ENCODE measurements at places on chromosomes 1 and 21.

- DNase-seq, result no peak
Observed at GRCh38 chr1:156155756-156156510, 2.5 kb downstream of the SEMA4A start.

DNA sequence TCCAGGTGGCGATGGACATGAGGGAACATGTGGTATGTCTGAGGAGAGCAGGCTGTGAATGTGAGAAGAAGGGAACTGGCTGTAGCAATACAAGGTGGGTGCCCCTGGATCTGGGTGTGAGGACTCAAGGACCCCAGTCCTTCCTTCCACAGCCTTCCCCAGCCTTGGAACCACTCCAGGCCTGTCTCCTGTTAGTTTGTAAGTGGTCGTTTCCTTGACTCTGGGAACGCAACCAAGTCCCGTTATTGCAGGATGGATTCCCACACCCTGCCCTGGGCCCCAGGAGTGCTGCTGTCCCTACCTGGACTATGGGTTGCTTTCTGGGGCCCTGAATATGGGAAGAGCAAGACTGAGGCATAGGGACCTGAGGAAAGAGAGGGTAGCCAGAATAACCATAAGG is 47.2 kb upstream of the VANGL1 start:
- no peak for DNase-seq

DNA sequence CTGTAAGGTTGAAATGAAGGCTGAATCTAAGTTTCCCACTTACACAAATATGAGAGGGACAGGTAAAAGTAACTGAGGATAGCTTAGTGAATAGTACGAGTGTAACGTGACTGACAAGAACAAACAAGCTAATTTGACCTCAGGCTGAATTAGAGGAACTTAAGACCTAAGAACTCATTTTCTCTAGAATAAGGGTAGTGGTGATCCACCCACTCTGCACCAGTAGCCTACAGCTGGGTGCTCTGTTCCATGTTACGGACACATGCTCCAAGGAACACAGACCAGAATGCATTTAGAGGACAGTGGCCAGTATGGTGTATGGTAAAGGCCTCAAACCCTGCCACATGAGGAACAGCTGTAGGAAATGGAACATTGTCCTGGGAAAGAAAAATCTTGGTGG is 14.9 kb upstream of the TMEM9 start:
- DNase-seq, result no peak

DNA sequence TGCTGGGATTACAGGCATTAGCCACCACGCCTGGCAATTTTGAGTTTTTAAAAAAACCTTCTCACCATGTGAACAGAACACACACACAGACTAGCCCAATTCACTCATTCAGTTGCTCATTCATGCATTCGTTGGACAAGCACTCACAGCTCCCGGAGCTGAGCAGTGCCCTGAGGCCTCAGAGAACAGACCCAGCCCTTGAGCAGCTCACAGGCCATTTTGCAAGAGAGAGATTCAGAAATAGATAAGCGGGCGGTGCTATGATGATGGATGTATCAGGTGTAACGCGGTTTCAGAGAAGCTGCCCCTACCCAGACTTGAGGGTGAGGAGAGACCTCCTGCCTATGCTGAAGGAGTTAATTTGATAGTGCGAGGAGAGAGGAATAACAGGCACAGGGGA is 18.6 kb downstream of the PTAFR start:
- no peak for DNase-seq

- DNase-seq, result no peak
Observed at GRCh38 chr1:26388791-26389445, 16.4 kb upstream of the ZNF683 start.

DNA sequence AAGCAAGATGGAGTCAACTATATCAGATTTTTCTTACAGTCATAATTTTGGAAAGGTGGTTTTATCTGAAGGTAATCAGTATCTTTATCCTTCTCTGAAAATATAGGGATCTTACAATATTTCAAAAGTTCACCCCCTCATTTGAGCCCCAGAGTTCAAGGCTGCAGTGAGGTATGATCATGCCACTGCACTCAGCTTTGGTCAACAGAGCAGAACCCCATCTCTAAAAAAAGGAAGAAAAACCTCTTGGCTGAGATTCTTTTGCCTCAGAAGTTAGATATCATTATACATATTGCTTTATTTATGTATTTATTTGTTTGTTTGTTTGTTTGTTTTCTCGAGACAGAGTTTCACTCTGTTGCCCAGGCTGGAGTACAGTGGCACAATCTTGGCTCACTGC is 11.5 kb upstream of the RBBP5 start:
- DNase-seq, result no peak

DNA sequence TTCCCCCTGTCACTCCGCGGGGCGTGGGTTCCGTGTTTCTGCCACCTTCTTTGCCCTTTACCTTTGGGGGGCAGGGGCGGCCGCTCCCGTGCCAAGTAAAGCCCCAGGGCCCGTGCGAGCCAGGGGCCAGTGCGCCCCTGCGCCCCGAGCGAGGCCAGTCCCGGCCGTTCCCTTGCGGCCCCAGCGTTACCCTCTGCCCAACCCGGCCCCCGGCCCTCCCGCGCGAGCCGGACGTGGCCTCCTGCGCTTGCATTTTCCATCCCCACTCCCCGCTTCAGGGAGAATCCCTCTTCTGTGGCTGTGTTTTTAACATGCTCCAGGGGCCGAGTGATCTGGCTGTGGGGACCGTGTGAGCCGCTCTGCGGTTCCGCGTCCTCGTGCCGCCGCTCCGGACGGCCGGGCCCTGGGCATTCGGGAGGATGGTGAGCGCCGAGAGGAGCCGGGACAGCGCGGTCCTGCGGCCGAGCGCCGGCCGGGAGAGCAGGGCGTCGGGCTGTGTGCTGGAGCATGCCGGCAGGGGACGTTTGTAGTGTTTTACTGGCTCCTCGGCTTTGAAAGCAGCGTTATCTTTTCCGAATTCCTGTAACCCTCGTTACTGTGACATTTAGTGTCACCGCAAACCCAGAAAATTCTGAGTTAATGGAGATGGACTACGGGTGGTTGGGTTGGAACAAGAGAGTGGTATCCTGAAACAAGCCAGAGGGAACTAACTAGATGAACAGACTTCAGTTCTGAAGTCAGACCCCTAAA is 1.0 kb downstream of the GALNT2 start:
- DNase-seq, result no peak

GRCh38 chr1:29827801-29828525 is 591.6 kb downstream of the PTPRU start:
- no peak for DNase-seq

DNA sequence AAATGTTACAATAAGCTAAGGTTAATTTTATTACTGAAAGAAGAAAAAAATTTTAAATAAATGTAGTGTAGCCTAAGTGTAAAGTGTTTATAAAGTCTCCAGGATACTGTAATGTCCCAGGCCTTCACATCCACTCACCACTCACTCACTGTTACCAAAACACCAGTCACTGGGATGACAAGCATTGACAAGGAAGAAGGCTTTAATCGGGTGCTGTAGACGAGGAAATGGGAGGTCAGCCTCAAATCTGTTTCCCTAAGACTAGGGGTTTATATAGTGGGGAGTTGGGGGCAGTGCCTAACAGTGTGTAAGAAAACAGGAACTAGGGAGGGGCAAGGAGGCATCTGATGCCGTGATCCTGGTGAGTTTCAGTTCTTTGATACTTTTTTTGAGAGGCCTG is 69.4 kb downstream of the CHRM3 start:
- no peak for DNase-seq

- no peak for DNase-seq
Observed at GRCh38 chr21:35178827-35179226, 129.7 kb upstream of the RUNX1 start.

- DNase-seq, result no peak
Observed at GRCh38 chr1:22184892-22185612, 42.2 kb upstream of the WNT4 start.

DNA sequence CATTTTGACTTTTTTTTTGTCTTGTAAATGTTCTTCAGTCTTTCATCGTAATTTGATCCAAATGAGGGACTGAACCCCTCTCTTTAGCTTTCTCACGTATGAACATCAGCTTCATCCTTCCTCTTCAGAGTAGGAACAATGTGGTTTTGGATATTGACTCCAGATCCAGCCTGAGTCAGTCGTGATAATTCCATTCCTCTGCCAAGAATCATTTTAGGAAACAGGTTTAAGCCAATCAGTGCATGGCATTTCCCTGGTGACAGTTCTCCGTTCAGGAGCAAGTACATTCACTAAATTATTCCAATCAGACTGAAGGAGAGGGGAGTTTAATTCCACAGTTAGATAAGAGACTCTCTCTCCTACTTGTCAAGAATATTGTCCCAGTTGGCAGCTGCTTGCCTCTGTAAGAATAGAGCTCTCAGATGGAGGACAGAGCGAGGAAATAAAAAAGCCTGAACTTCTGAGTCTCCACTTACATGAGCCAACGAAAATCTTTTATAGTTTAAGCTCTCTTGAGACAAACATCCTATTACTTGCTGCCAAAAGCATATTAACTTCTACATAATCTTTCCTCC is 18.6 kb downstream of the RHOU start:
- no peak for DNase-seq

- no peak for DNase-seq
Observed at GRCh38 chr1:145778146-145778540, 45.8 kb downstream of the RNF115 start.

GRCh38 chr1:72119491-72119890 is 162.8 kb downstream of the NEGR1 start:
- DNase-seq, result no peak

DNA sequence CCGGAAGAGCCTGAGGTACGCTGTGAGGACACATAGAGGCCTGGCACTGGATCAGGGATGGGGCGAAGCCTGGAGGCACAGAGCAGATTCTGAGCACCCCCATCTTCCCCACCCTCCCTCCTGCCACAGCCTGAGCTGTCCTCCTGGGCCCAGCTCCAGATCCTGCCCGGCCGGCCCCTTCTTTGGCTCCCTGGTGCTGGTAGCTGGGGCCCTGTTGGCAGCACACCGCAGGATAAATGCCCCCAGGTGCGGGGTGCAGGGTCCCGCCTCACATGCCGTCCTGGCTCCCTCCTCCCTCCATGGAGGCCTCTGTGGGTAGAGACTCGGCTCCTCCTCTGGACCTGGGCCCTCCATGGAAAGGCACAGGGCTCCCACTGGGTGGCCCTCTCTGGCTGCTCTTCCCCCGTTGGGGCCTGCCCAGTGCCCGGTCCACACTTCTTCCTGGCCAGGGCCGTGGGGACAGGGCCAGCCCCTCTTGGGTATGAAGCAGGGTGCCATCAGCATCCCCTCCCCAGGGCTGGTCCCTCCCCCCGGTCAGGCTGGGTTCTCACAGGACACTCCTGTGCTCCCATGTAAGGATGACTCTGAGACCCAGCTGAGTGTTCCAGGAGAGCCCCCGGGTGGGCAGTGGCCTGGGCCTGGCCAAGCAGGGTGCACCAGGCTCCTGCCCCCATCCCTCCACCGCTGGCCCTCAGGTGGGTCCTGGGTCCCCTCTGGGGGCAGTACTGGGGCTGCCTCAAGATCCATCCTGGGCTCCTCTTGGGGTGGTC is 1.1 kb upstream of the OBSCN start:
- DNase-seq, result no peak

GRCh38 chr1:229015806-229016205 is 255.1 kb upstream of the RAB4A start:
- DNase-seq, result no peak

GRCh38 chr1:62906428-62906886 is 122.5 kb downstream of the ATG4C start:
- no peak for DNase-seq

- no peak for DNase-seq
Observed at GRCh38 chr1:215905493-215906115, 338.5 kb downstream of the KCTD3 start.

DNA sequence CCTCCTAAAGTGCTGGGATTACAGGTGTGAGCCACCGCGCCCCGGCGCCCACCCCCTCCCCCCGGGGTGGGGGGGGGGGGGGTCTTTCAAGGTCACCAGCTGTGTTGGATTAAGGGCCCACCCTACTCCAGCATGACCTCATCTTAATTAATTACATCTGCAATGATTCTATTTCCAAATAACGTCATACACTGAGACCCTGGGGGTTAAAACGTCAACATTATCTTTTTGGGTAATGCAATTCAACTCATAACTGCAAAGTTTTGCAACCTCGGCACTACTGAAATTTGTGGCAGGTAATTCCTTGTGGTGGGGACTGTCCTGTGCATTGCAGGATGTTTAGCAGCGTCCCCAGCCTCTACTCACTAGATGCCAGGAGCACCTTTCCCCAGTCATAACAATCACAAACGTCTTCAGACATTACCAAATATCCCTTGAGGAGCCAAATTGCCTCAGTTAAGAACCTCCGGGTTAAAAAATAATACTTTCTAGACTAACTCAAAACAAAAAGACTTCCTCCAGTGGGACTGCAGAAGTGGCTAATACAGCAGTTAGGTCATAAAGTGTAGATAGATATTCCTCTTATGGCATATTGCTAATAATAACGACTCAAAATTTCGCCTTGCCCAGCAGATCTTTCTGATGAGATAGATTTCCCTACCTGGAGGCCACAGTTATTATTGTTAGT is 233.0 kb upstream of the KAZN start:
- no peak for DNase-seq

DNA sequence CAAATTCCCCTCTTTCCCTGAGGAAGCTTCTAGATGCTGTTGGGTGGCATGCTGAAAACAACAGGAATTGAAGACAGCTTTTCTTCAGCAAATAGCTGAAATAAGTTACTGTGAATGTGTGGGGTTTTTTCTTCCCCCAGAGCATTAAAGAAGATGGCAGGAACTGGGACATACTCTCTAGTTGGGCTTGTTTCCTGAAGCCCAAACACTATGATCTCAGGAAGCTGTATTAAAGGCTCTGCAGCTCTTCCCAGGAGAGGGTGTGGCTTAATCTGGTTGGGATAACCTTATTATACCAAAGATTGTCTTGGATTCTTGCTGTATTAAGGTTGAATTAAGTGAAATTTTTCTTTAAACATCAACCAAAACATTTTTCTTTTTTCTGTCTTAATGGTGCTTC is 64.9 kb upstream of the LMO4 start:
- no peak for DNase-seq

GRCh38 chr1:98674075-98674781 is 12.7 kb downstream of the SNX7 start:
- DNase-seq, result no peak

GRCh38 chr1:157724537-157725220 is 24.1 kb upstream of the FCRL3 start:
- no peak for DNase-seq

DNA sequence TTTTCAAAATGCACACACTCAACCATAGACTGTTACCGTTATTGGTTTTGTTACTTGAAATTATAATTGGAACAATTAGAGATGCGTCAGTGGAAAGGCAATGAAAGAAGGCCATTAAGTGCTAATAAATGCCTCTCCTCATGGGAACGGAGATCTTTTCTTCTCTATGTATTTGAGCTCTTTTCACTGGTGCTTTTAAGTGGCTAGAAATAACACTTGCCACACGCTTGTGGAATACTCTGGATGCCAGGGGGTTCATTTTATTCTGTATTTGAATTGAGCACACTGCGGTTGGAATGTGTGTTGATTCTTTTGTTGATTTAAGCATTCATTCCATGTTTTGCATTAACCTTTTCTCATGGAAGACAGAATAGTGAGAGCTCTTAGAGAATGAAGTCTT is 68.4 kb downstream of the DNM3 start:
- no peak for DNase-seq

DNA sequence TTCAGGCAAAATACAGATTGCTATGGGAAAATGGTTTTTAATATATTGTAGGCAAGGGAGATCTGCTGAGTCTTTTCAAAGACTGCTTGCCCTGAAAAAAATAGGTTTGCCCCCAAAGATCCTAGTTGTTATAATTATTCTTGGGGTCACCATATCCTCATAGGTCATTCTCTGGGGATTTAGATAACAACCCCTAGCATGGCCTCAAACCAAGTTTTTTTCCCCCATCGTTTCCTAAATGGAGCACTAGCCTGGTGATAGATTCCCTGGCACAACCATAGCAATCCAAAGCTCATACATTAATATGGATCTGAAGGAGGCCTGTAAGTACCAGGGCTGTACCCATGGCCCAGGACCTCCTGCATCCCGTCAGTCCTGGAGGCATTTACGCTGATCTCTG is 315.2 kb downstream of the BACH1 start:
- no peak for DNase-seq
